ENCODE measurements at places on chromosomes 5 and 9.

- no peak for DNase-seq
Observed at GRCh38 chr5:6177926-6178325, 200.4 kb downstream of the MED10 start.

- DNase-seq: no peak
Observed at GRCh38 chr9:137634016-137634415, 15.2 kb downstream of the EHMT1 start.

GRCh38 chr5:83270311-83270710 is 193.0 kb downstream of the XRCC4 start:
- no peak for DNase-seq

GRCh38 chr5:73103870-73104299 is 16.5 kb upstream of the TMEM171 start:
- no peak for DNase-seq

DNA sequence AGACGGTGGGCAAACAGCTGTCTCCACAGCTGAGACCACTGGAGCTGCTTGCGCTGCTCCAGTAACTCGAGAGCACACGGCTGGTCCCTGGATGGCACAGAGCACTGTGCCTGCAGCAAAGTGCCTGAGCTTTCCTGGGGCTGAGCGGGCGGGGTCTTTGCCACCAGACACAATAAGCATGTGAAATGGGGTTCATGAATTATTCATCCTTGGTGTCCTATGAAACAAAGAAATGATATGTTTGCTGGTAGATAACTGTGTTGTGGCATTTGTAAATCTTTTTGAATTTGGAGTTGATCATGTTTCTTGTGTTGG is 151.7 kb upstream of the MPDZ start:
- no peak for DNase-seq
